ENCODE measurements at places on chromosomes 7 and 10.

- no peak for DNase-seq
Observed at GRCh38 chr10:102581981-102582580, 62.2 kb upstream of the TRIM8 start.

DNA sequence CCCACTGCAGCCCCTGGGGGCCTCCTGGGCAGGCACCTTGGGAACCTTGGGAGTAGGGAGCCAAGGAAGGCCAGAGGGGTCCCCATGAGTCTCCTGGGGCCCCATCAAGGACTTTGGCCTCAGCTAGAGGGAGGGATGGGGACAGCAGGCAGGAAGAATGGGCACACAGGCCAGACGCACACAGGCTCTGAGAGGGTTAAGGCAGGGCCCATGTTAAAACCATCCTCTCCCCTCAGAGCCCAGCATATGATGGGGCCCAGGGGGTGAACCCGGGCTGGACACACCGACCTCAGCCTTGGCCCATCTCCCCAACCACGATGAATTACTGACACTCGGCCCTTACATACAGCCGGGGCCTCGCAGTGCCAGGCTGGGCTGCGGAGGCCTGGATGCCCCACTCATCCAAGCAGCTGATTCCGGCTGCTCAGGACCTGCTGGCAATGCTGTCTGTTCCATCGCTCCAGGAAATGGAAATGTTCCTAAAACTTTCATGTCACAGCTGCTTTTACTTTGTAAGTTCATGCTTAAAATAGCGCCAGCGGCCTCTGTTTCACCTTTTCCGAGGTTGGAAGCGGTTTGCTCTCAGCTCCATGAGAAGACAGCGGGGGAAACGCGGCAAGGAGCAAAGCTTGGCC is 17.3 kb upstream of the INPP5A start:
- no peak for DNase-seq

GRCh38 chr10:36232935-36233334 is 590.8 kb upstream of the FZD8 start:
- DNase-seq: no peak

GRCh38 chr10:113843972-113844485 is 9.9 kb downstream of the DCLRE1A start:
- DNase-seq: no peak

GRCh38 chr10:76126607-76127527 is 695.4 kb downstream of the LRMDA start:
- no peak for DNase-seq

- no peak for DNase-seq
Observed at GRCh38 chr10:13993169-13993568, 337.6 kb downstream of the FRMD4A start.

- DNase-seq: no peak
Observed at GRCh38 chr10:62463364-62463763, 89.2 kb downstream of the ZNF365 start.

Data from right renal pelvis (tissue), 4 donors.